ENCODE measurements at places on chromosomes 3 and 15. TPM values are rescaled to one million over a fixed set of nuclear protein-coding genes. Genes with fewer than 3 reads are reported as not detected.
A peak's percentile ranks its signal among the peaks of the same experiment; 100 is the strongest.

LMAN1L gene
- polyA plus RNA-seq = not detected

EXD1 gene
- 0.08 TPM for polyA plus RNA-seq

- no peaks in the 10 kb centered on the region for H3K4me1 ChIP-seq
- DNase-seq = no peak
- no peak overlapping the region for H3K27ac ChIP-seq
- no peak overlapping the region for H3K4me3 ChIP-seq
- peaks cover 8% of the 10 kb centered on the region for H3K27me3 ChIP-seq
Observed at GRCh38 chr3:98730338-98730737, 32.8 kb upstream of the ST3GAL6 start.

GRCh38 chr15:42996871-42997270 is 76.3 kb upstream of the TTBK2 start:
- no peaks in the 10 kb centered on the region for H3K27me3 ChIP-seq
- no peak overlapping the region for H3K4me3 ChIP-seq
- peak; percentile 7 for DNase-seq
- peaks cover 2% of the 10 kb centered on the region for H3K36me3 ChIP-seq
- no peak overlapping the region for H3K27ac ChIP-seq
- no peaks in the 10 kb centered on the region for H3K4me1 ChIP-seq

GRCh38 chr15:70297465-70298058 is 199.8 kb upstream of the TLE3 start:
- H3K27ac ChIP-seq = no peak overlapping the region
- no peaks in the 10 kb centered on the region for H3K27me3 ChIP-seq
- no peaks in the 10 kb centered on the region for H3K4me1 ChIP-seq
- no peaks in the 10 kb centered on the region for H3K36me3 ChIP-seq

GRCh38 chr15:68209272-68209671 is 4.1 kb upstream of the CALML4 start:
- H3K27ac ChIP-seq = no peak overlapping the region
- no peaks in the 10 kb centered on the region for H3K36me3 ChIP-seq
- H3K4me3 ChIP-seq = no peak overlapping the region
- H3K27me3 ChIP-seq = no peaks in the 10 kb centered on the region

GRCh38 chr15:73357999-73358665 is 10.6 kb downstream of the HCN4 start:
- no peaks in the 10 kb centered on the region for H3K27me3 ChIP-seq
- peaks cover 25% of the 10 kb centered on the region for H3K4me1 ChIP-seq
- no peaks in the 10 kb centered on the region for H3K36me3 ChIP-seq

GRCh38 chr15:39589193-39589814 is 8.4 kb downstream of the THBS1 start:
- H3K4me3 ChIP-seq = no peak overlapping the region
- DNase-seq = no peak
- no peaks in the 10 kb centered on the region for H3K27me3 ChIP-seq
- no peak overlapping the region for H3K27ac ChIP-seq
- no peaks in the 10 kb centered on the region for H3K4me1 ChIP-seq

- no peaks in the 10 kb centered on the region for H3K27me3 ChIP-seq
- H3K4me3 ChIP-seq = no peak overlapping the region
- H3K36me3 ChIP-seq = no peaks in the 10 kb centered on the region
- H3K4me1 ChIP-seq = no peaks in the 10 kb centered on the region
Observed at GRCh38 chr3:270688-271087, 74.1 kb downstream of the CHL1 start.

DNA sequence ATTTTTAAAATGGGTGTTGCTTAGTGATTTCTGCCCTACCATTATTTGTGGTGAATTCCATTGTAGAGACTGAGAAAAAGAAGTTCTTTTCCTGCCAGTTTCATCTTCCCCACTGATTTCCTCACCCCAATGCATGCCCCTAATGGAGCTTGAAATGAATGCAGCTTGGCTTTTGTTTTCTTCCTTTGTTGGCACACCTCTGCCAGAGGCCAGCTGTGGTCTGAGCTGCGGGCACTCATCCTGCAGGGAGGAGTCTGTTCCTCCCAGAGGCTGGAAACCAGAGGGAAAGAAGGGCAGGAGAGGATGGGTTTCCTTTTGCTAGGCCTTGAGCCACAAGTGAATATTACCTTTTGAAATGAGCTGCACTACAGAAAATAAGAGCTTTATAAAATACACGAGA is 9.3 kb upstream of the ST8SIA2 start:
- H3K4me1 ChIP-seq = no peaks in the 10 kb centered on the region
- DNase-seq = no peak
- H3K27me3 ChIP-seq = no peaks in the 10 kb centered on the region
- no peak overlapping the region for H3K4me3 ChIP-seq
- no peak overlapping the region for H3K27ac ChIP-seq

GRCh38 chr15:38671675-38672254 is 107.2 kb upstream of the RASGRP1 start:
- no peaks in the 10 kb centered on the region for H3K36me3 ChIP-seq
- H3K4me1 ChIP-seq = peaks cover 4% of the 10 kb centered on the region
- no peaks in the 10 kb centered on the region for H3K27me3 ChIP-seq
- no peak overlapping the region for H3K27ac ChIP-seq
- DNase-seq = no peak

Data from H1 (cell line).